Ovary (tissue), 10 donors: ENCODE measurements at places on chromosomes 3 and 15. TPM values are rescaled to one million over a fixed set of nuclear protein-coding genes. Genes with fewer than 3 reads are reported as not detected.

The RAD51 gene
- polyA plus RNA-seq, result 0.85 TPM

The TMEM212 gene
- not detected for polyA plus RNA-seq

The PRRT3 gene
- polyA plus RNA-seq, result 1.0 TPM

The RBM5 gene
- polyA plus RNA-seq, result 123 TPM

The WDR93 gene
- polyA plus RNA-seq, result 0.33 TPM

The PIGBOS1 gene
- polyA plus RNA-seq, result 7.5 TPM

The CCR3 gene
- polyA plus RNA-seq, result not detected

The FGF12 gene
- 4.0 TPM for polyA plus RNA-seq

The BCHE gene
- polyA plus RNA-seq, result 23.1 TPM

The KLHL40 gene
- polyA plus RNA-seq, result not detected

The GOLGA8J gene
- not detected for polyA plus RNA-seq

The GXYLT2 gene
- polyA plus RNA-seq, result 9.4 TPM

The CSPG5 gene
- polyA plus RNA-seq, result 0.22 TPM

The RBP2 gene
- polyA plus RNA-seq, result 0.13 TPM

The ZNF660 gene
- 6.7 TPM for polyA plus RNA-seq

The CFAP44 gene
- 12.2 TPM for polyA plus RNA-seq

The PPP1R2 gene
- polyA plus RNA-seq, result 22.5 TPM

The SERPINI2 gene
- not detected for polyA plus RNA-seq

The KY gene
- polyA plus RNA-seq, result 0.34 TPM

The ST8SIA2 gene
- polyA plus RNA-seq, result not detected

The GPR171 gene
- polyA plus RNA-seq, result 2.6 TPM

The TCTA gene
- 63.0 TPM for polyA plus RNA-seq

The SEC22A gene
- 25.6 TPM for polyA plus RNA-seq

The TIMP4 gene
- polyA plus RNA-seq, result 5.8 TPM

The SCAANT1 gene
- polyA plus RNA-seq, result not detected

The ERICH6 gene
- polyA plus RNA-seq, result not detected

The PDE8A gene
- 33.2 TPM for polyA plus RNA-seq

The LSAMP gene
- polyA plus RNA-seq, result 13.0 TPM

The MDFIC2 gene
- polyA plus RNA-seq, result not detected
